ENCODE measurements at places on chromosomes 3 and 15. TPM values are rescaled to one million over a fixed set of nuclear protein-coding genes. Genes with fewer than 3 reads are reported as not detected.

DNA sequence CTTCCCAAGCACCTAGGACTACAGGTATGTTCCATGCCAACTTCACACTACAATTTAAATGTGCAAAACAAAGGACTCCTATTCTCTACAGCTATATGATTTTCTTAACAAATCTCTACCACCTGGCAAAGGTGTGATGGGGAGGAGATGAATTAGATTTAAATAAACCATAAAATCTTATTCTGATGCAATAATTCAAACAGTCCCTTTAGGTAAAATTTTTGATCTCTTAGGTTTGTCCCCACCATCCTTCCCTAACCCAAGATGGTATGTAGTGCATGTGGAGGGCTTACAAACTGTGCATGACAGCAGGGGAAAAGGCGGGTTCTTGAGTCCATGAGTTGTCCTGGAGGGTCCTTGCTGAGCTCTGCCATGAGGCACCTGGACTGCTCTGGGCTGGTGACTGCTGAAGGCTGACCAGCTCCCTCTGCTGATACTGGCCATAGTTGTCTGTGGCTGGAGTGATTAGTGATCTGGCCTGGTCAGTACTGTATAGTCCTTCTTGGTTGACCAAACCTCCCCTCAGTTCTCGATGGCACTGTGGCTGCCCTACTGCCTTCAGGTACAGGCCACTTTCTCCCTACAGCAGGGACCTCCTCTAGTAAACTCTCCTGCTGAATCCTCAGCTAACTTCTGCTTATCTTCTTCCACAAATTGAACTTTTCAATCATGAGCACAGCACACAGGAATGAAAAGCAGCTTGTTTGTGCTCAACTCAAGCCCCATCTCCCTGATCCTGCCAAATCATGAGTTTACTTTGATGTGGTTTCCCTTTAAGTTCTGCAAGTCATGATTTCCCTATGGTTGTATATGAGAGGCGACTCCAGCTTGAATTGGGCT is 30.1 kb downstream of the CFAP161 start:
- H3K27ac ChIP-seq = peak overlapping the region; percentile 2
- no peak overlapping the region for H3K4me3 ChIP-seq
- no peak for DNase-seq
- H3K4me1 ChIP-seq = peaks cover 49% of the 10 kb centered on the region

- no peak for DNase-seq
- no peak overlapping the region for H3K4me3 ChIP-seq
- H3K27me3 ChIP-seq = no peaks in the 10 kb centered on the region
- H3K36me3 ChIP-seq = no peaks in the 10 kb centered on the region
- no peaks in the 10 kb centered on the region for H3K4me1 ChIP-seq
Measured at GRCh38 chr3:164737174-164737573, 341.1 kb downstream of the SI start.

GRCh38 chr3:78764634-78765033 is 1003.2 kb downstream of the ROBO1 start:
- DNase-seq = no peak
- no peak overlapping the region for H3K27ac ChIP-seq
- no peak overlapping the region for H3K4me3 ChIP-seq
- H3K36me3 ChIP-seq = no peaks in the 10 kb centered on the region

DNA sequence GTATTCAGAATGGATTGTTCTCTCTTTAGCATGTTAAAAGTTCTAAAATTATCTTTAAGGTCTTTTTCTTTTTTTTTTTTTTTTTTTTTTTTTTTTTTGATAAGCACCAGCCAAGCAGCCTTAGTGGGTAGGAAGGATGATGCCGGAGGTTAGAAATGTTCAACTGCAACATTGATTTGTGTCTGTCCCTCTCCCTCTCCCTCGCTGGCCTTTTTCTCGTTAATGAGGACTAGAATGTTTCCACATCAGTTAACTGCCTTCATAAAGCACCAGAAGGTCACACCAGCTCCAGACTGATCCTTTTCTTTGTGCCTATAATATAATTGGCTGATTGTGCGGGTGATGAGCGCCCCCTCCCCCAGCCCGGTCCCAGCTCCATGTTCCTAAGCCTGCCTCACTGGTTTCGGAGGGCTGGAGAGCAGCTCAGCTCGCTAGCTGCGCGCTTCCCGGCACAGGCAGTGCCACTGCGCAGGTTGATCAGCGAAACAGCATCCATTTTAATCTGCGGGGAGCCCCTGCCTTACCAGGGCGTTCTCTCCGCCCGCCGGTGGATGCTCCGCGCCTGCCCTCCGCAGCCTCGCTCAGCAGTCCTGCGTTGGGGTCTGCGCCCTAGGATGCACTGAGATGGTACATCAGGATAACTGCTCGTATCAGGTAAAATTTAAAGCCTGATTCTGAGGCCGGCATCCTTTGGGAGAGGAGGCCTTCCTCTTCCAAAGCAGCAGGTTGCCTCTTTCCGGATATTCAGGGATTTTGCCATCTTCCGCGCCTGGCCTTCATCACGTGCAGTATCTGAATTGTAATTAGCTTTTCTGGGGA is 148.9 kb upstream of the IL12A start:
- H3K4me1 ChIP-seq = peaks cover 40% of the 10 kb centered on the region
- peak within 1 kb of the TSS; percentile 74 for H3K27ac ChIP-seq
- H3K4me3 ChIP-seq = peak within 1 kb of the TSS; percentile 48
- DNase-seq = peak; percentile 60

- no peak overlapping the region for H3K27ac ChIP-seq
- no peaks in the 10 kb centered on the region for H3K27me3 ChIP-seq
- H3K4me1 ChIP-seq = no peaks in the 10 kb centered on the region
- no peaks in the 10 kb centered on the region for H3K36me3 ChIP-seq
Measured at GRCh38 chr15:88012688-88013087, 243.9 kb downstream of the NTRK3 start.

DNA sequence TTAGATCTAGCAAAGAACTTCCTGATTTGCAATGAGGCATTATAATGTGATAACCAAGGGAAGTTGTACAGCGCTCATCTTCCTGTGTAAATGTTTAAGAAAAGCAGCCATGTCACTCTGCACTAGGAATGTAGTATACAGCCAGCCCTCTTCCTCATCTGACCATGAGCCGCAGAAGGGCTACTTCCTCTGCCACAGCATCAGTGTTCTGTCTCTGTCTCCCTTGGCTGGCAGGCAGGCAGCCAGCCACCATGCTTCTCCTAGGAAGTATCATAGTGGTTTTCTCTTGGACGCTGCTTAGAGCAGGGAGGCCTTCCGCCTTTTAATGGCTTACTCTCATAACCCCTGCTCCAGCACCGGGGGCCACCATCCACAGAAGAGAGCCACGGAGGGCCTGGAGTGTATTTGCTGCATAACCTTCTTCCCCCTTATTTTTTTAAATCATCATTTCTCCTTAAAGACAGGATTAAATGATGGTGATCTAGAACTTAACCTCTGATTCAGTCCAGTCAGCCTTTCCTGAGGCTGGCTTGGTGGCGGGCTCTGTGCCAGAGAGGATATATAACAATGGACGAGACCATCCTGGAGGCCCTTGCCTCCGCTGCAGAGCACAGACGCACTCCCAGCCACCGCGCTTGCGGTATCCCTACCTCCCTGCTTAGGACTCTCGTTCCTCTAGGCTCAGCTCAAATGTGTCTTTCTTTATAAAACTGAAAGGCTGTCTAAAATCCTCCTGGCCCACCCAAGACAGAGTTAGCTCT is 57.3 kb upstream of the PLXNA1 start:
- H3K36me3 ChIP-seq = no peaks in the 10 kb centered on the region
- H3K4me1 ChIP-seq = peaks cover 43% of the 10 kb centered on the region
- no peaks in the 10 kb centered on the region for H3K27me3 ChIP-seq
- no peak overlapping the region for H3K4me3 ChIP-seq
- no peak for DNase-seq

- H3K36me3 ChIP-seq = no peaks in the 10 kb centered on the region
- H3K4me1 ChIP-seq = no peaks in the 10 kb centered on the region
- no peak overlapping the region for H3K27ac ChIP-seq
Measured at GRCh38 chr3:14539384-14539741, 779 bp downstream of the GRIP2 start.

DNA sequence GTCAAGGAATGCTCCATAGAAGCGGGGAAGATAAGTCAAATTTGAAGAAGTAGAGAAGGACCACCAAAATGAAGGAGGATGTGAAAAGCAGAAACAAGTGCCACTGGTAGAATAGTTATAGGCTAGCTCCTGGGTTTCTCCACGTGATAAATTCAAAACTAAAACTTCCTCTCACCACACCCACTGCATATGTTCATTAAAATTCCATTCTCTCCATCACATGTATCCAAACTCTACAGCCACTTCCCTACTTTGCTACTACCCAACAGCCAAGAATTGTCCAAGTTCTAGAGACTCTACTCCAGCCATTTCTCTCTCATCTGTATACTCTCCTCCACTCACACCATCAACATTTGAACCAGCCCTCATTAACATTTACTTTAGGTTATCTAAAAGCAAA is 60.5 kb downstream of the COL8A1 start:
- H3K4me3 ChIP-seq = no peak overlapping the region
- H3K27me3 ChIP-seq = no peaks in the 10 kb centered on the region
- H3K4me1 ChIP-seq = peaks cover 10% of the 10 kb centered on the region
- DNase-seq = no peak

DNA sequence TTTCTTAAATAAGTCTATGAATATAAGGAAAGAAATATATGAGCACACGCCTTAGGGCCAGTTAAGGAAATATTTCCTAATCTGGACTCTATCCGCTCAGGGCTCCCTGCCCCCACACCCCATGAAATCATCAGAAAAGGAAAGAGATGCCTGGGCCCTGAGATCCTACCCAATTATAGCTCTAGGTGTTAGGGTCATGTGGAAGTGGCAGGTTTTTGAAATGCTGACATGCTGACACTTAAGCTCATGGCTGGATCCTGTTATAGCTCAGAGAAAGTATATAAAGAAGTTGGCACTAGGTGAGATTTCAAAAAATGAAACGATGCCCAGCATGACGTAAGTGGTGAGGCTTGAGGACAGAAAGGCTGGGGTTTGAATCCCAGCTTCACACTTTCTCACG is 43.5 kb upstream of the AKAP13 start:
- no peak overlapping the region for H3K4me3 ChIP-seq
- H3K27ac ChIP-seq = no peak overlapping the region
- no peaks in the 10 kb centered on the region for H3K27me3 ChIP-seq
- H3K4me1 ChIP-seq = peaks cover 14% of the 10 kb centered on the region

DNA sequence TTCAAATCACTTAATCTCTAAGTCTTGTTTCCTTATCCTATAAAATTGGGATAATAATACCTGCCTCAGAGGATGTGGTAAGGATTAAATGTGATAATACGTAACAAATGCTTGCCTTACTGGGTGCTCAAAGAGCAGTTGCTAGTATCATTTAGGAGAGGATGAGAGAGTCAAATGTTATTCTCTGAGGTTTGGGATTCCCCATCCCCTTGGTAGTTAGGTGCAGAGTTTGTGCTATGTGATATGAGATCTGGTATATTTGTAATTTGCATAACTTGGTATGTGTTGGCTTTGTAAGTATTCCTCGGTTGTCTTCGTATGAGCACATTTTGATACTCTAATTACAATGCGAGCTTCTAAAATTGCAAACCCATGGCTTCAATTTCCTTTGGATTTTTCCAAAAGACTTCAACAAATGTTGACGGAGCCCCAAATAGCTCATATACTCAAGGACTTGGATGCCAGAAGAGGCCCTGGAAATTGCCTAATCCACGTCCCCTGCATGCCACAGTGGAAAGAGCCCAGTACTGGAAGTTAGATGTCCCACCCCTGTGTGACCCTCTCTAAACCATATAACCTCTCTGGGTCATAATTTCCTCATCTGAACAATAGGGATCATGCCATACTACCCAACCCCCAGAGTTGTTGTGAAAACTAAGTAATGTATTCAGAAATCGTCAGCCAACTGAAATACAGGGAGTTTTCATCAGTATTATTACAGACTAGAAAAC is 85.0 kb downstream of the FBN1 start:
- no peak overlapping the region for H3K27ac ChIP-seq
- no peak overlapping the region for H3K4me3 ChIP-seq
- H3K27me3 ChIP-seq = no peaks in the 10 kb centered on the region

GRCh38 chr15:73397461-73397860 is 28.7 kb upstream of the HCN4 start:
- peaks cover 4% of the 10 kb centered on the region for H3K27me3 ChIP-seq
- DNase-seq = no peak
- H3K36me3 ChIP-seq = no peaks in the 10 kb centered on the region
- H3K27ac ChIP-seq = no peak overlapping the region
- no peak overlapping the region for H3K4me3 ChIP-seq

- no peak overlapping the region for H3K27ac ChIP-seq
- H3K4me3 ChIP-seq = no peak overlapping the region
- no peaks in the 10 kb centered on the region for H3K27me3 ChIP-seq
- no peaks in the 10 kb centered on the region for H3K4me1 ChIP-seq
- no peaks in the 10 kb centered on the region for H3K36me3 ChIP-seq
Measured at GRCh38 chr3:78314327-78314726, 1274.4 kb downstream of the ROBO2 start.

- H3K4me1 ChIP-seq = peaks cover 53% of the 10 kb centered on the region
- H3K4me3 ChIP-seq = no peak overlapping the region
- H3K27ac ChIP-seq = no peak overlapping the region
- no peaks in the 10 kb centered on the region for H3K27me3 ChIP-seq
- peaks cover 31% of the 10 kb centered on the region for H3K36me3 ChIP-seq
Measured at GRCh38 chr15:40456299-40456712, 14.5 kb upstream of the CHST14 start.

The CFAP100 gene
- 21.5 TPM for total RNA-seq

The CASR gene
- total RNA-seq = not detected

The FBXO40 gene
- total RNA-seq = 0.09 TPM
